ENCODE measurements at places on chromosomes 16 and 17.

GRCh38 chr16:3546986-3547682 lies 30.1 kb downstream of the NLRC3 start:
- DNase-seq, result no peak

GRCh38 chr17:10177131-10177912 lies 21.1 kb downstream of the GAS7 start:
- DNase-seq, result no peak

DNA sequence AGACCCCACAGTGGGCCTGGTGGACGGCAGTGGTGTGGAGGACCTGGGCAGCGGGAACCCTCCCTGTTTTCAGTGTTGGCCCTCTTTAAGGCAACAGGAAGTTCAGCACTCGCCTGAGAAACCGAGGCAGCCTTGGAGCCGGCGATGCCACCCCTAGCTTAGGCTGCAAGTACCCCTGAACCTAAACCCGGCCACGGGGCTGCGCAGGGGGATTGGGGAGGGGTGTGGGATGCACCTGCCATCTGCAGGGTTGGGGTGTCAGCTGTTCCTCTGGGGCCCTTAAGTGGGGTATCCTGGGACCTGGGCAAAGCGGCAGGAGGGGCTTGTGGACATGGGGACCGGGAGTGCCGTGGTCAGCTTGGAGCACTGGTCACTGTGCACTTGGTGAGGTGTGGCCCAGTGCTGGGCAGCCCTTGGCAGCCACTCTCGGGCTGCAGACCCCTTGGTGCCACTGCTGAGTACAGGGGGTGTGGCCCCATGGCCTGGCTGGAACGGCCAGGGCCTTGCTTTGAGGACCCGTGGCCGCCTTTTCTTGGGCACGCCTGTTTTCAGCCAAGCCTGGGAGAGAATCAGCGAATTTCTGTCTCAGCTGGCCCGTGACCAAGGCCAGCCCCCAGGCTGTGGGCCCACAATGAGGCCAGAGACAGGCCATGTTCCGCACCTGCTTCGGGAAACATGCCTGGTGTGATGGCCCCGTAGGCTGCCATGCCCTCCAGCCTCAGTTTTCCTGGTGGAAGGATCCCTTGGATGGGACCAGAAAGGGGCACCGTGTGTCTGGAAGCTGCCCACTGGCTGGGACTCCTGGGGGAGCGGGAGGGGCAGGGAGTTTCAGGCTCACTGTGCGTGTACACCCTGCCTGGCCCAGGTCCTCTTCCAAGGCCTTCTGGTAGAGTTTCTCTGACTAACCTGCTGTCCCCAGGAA lies 4.1 kb upstream of the SLC25A10 start:
- no peak for DNase-seq

DNA sequence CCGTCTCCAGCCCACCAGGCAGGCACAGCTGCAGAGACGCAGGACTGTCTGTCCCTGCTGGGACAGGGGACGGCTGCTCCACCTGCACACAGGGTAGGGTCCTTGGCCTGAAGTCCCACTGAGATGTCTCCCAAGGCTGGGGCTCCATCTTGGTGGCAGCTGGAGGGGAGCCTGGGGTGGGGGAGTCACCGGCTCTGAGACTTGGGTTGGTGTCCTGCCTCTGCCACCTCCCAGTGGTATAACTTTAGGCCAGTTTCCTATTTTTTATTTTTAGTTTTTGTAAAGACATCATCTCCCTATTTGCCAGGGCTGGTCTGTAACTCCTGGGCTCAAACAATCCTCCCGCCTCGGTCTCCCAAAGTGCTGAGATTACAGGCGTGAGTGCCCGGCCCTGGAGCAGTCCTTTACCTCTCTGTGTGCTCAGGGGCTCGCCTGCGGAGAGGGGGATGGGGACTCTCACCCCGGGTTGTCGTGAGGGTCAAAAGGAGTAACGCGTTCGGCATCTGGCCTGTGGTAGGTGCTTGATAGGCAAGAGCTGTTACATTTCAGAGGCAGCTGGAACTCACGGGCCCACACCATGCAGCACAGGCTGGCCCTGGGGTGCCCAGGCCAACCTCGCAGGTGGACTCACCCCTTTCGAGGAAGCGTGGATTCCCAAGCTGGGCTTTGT lies 46.6 kb upstream of the DOC2B start:
- no peak for DNase-seq

GRCh38 chr16:78984887-78985464 lies 615.6 kb downstream of the MAF start:
- no peak for DNase-seq

DNA sequence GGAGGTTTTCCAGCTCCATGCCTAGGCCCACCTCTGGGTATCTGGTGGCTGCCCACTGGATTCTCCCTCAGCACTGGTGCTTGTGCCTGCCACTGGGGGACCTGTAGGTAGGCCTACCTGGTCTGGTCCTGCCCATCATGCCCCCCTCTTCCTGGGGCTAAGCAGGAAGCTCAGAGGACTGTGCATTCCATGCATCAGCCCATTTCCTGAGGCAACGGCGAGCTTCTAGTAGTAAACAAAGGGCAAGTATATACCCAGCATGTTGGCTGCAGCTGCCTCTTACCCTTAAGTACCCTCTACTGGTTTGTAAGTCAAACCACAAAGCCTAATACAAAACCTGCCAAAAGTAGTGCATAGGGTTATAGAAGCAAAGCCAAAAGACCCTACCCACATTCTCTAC lies 37.5 kb downstream of the SDR42E1 start:
- no peak for DNase-seq

- DNase-seq, result no peak
Measured at GRCh38 chr17:78672871-78673371, 95.7 kb upstream of the DNAH17 start.

DNA sequence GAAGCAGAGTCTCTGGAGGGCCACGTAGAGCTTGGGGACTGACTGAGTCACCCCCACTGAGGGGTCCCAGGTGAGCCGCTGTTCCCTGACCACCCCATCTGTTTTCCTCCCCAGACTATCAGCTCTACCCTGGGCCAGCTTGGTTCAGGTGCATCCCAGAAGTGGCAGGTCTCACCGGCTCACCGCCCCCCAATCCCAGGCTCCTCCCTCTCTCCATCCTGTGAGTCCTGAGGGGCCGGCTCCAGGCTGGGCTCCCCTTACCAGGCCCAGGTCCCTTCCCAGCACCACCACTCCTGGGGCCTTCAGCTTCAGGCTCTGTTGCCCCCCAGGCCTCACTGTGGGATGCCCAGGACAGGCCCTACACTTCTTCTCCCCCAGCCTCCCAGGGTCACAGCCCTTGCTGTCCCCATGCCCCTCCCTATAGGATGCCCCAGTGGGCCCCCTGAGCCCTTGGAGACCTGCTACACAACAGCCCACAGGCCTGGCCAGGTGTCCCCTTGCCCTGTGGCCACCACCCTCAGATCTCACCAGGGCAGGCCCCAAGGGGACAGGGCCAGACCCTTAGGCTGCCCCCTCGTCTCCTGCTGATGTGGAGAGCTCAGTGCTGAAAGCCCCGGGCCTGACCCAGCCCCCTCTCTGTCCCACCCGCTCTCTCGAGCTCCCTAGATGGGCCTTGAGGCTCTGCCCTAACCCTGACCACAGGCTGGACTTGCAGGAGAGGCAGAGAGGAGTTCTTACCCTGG lies 40.4 kb downstream of the TNFRSF13B start:
- DNase-seq, result no peak

GRCh38 chr16:13441675-13442074 lies 478.3 kb upstream of the ERCC4 start:
- no peak for DNase-seq

GRCh38 chr17:2466931-2467330 lies 44.8 kb downstream of the METTL16 start:
- DNase-seq, result no peak

DNA sequence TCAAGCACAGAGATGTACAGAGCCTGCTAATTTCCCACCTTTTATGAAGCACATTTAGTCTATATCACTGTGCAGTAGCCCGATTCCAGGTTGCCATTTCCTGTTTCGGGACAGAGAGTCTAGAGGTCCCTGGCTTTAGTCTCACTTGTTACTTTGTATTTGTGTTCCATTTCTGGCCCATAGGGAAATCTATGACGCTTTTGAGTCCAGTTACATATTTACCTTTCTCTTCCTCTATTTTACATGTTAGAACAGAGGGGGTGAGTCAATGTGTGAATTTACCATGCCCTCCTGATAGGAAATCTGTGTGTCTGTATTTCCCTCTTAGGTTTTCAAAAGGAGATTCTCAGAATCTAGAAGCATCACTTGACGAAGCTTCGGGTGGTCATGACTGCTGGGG lies 227.1 kb upstream of the ZFHX3 start:
- no peak for DNase-seq

DNA sequence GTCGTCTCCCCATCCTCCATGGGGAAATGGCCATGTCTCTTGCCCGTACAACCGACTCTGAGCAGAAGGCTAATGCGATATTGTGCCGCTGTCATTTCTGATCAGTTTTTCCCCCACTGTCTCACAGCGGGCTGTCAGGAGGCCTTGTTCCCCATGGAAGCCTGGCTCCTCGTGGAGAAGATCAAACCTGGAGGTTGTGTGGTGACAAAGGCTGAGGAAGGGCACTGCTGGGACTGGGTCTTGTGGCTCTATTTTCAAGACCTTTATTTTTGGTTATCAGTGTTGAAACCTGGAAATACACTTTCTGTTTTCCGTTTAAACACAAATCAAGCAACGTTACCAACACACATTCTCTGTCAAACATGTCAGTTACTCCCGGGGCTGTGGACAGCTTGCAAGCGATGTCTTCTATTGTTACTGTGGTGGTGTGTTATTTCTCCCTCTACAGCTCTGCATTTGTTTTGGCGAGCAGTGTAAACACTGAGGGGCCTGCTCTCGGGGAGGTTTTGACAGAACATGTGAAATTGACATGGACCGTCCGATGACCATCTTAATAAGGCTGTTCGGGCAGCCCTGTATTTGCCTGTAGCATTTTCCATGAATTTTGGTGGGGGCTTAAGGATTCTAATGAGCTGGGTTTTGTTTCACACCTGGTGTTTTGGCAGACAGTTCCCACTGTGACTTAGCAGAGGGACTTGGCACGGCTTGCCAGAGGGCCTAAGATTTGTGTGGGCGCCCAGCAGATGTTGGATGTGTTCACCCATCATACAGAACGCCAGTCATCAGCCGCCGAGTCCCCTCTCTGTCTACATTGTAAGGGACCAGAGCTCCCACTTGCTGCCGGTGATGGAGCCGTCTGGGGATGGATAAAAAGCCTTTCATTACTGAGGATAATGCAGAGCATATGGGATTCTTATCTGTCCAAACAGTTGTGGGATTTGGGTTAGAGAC lies 12.5 kb downstream of the RBFOX1 start:
- no peak for DNase-seq

DNA sequence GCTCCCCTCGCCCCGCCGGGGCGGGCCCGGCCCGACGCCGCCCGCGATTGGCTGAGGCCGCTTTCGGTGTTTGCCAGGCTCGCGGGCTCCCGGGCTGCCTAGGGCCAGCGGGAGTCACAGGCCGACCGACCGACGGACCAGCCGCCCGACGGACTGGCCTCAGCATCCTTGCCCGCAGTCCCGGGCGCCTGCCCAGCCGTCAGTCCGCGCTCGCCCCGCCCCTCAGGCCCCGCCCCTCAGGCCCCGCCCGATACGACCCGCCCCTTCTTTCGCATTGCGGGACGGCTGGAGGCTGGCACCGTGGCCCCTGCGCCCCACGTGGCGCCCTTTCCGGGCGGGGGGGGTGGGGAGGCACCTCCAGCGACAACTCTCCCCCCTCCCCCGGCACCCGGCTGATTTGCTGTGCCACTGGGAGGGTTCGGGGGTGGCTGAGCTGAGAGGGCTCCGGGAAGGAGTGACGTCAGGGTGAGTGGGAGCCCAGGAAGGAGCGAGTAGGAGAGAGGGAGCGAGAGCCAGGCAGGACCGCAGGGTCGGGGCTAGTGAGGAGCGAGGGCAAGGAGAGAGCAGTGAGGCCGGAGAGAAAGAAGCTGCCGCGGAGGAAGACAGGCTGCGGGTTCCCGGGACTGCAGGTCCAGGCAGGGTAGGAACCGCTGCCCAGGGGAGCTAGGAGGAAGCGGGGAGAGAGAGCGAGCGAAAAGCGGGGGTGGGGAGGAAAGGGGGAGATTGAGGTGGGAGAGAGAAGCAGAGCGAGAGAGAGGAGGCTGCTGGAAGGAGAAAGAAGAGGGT lies at the start of gene ASPHD1:
TSS of gene ASPHD1 (plus strand) at position 387 of the 786 bp plus-strand sequence. CDS start 484 bp downstream, outside the sequence.
- DNase-seq, result peak; percentile 21

DNA sequence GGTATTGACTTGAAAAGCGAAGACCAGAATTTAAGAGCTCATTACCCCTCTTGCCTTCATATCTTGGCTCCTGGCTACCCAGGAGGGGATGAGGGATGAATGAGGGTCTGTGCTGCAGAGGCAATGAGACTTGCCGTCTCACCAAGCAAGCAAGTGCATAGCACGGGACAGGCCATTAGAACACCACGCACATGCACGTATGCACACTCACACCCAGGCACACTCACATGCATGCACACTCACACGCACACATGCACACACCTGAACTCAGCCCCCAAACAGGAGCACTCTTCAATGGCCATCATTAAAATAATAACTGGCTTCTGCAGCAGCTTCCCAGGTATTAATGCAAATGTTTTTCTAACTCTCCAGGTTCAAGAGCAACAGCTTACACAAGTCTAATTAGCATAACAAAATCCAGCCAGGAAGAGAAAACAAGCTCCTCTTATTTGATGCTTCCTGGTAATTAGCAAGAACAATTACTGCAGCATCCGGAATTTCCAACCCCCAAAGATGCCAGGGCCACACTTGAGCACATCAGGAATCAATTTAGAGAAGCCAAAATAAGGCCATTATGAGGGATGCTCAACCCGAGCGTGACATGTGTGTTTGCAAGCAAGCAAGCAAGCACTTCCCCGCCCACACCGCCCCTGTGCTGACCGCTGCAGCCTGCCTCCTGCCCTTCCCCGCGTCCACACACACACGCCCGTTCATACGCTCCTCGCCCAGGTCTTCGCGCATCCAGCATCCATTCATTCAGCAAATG lies 171.6 kb upstream of the TNRC6C start:
- DNase-seq, result no peak

DNA sequence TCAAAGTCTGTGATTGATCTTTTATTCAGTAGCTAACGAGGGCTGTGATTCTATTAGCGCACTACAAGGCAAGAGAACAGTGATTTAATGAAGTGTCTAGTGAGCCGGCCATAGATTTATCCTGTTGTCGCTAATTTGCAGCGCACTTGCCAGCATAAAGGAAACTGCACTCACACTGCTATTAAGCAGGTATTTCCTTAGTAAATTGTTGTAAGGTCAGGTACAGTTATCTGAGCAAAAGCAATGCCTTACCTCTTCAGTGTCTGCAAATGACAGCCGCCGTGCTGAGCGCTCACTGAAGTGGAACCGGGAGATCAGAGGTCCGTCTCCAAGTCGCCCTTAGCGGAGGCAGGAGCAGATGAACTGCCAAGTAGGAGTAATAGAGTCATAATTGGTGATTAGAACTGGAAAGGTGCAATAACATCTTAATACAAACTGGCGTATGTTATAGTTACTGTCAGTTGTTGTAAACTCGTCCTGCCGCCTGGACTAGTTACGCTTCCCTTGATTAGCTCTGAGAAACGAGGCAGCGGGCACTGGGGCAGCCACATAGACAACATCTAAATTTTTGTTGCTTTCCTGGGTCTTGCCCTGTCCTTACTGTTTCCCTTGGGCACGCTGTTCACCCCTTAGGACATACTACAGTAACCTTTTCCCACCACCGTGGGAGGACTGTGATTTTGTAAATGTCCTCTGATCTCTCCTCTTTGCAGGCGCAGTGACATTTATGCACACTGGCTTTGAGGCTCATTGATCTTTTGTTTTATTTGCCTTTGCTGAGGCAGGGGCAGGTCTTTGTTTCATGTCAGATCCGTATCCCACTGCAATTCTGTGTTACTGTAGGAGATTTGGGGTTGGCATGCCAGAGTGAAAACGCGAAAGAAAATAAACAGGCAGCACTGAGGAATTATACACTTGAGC lies 363.1 kb downstream of the WWOX start:
- DNase-seq, result no peak

- no peak for DNase-seq
Measured at GRCh38 chr17:42010898-42011516, 6.2 kb downstream of the DNAJC7 start.

Data from tibial nerve (tissue), 4 donors.